Stimulated activated CD8-positive, alpha-beta memory T cell treated with anti-CD3 and anti-CD28 coated beads, Interleukin-2, amount 100 ng/mL, for 48 hours (primary cell): ENCODE measurements at places on chromosomes 12 and 14.

GRCh38 chr12:59040656-59041055, 120.4 kb upstream of the LRIG3 start:
- no peak for DNase-seq

- DNase-seq = no peak
These were observed 430.5 kb upstream of the SOX5 start for GRCh38 chr12:24379861-24380521.

DNA sequence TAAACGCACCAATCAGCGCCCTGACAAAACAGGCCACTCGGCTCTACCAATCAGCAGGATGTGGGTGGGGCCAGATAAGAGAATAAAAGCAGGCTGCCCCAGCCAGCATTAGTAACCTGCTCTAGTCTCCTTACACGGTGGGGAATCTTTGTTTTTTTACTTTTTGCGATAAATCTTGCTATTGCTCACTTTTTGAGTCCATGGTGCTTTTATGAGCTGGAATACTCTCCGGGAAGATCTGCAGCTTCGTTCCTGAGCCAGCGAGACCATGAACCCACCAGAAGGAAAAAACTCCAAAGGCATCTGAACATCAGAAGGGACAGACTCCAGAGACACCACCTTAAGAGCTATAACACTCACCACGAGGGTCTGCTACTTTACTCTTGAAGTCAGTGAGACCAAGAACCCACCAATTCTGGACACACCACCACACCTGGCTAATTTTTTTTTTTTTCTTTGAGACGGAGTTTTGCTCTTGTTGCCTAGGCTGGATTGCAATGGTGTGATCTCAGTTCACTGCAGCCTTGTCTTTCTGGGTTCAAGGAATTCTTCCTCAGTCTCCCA, 6.9 kb upstream of the COPS7A start:
- DNase-seq = no peak

- no peak for DNase-seq
These were observed 19.0 kb downstream of the RIN3 start for GRCh38 chr14:92532490-92533163.

- DNase-seq = no peak
These were observed 421 bp upstream of the KRT76 start for GRCh38 chr12:52777566-52777965.

- peak; percentile 38 for DNase-seq
These were observed 6.6 kb downstream of the BRF1 start for GRCh38 chr14:105294142-105294597.

- no peak for DNase-seq
These were observed 6.0 kb upstream of the PGF start for GRCh38 chr14:74961238-74961911.

DNA sequence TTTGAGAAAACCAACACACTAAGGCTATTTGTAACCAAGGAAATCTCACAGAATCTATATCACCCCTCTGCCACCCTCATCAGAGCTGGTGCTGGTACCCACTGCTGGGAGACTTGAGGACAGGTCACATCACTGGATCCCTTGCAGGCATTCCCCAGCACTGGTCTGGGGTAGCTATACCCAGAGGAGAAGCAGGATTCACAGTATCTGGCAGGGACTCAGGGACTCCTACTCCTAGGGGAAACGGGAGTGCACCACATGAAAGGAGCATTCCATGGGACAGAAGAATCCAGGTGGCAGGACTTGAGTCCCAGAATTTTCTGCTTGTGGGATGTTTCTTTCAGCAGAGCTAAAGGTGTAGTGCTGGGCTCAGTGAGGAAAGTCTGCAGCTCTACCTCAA, 223.2 kb downstream of the ADGRD1 start:
- DNase-seq = no peak

DNA sequence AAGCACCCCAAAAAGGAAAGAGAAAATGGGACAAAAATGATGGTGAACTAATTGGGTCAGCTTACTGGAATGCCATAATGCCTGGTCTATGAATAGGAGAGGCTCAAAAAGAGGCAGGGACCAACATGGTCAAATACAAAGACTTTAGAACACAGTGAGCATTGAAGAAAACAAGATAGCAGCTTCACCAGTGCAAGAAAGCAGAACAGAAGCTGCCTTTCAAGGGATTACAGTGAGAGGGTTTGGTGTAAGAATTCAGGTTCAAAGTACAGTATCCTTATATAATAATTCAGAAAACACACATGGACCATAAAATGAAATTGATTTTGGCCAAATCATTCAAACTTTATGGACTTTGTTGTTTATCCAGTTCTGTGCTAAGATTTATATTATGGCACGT, 162.1 kb downstream of the NAV3 start:
- DNase-seq = no peak

DNA sequence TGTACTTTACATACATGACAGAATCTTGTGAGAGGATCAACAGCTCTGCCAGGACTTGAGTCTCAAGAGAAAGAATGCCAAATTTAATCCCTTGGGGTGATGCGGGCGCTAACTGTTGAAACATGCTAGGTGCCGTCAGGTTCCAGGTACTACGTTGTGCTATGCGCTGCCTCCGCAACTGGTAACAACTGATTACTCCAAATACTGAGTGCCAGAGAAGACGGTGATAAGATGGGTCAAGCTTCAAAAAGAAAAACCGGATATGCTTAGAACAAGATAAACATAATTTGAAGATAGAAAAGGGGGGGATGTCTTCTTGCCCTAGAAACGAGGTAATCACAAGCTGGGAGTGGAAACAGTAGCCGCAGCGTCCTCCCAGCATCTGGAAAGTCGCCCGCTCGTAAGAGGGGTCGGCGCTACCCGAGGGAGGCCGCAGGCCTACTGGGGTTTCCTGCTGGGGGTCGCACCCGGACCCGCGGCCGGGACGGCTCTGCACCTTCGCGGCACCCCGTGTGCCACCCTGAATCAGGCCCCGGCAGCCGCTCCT, 678 bp downstream of the ZBTB25 start:
- DNase-seq = no peak

DNA sequence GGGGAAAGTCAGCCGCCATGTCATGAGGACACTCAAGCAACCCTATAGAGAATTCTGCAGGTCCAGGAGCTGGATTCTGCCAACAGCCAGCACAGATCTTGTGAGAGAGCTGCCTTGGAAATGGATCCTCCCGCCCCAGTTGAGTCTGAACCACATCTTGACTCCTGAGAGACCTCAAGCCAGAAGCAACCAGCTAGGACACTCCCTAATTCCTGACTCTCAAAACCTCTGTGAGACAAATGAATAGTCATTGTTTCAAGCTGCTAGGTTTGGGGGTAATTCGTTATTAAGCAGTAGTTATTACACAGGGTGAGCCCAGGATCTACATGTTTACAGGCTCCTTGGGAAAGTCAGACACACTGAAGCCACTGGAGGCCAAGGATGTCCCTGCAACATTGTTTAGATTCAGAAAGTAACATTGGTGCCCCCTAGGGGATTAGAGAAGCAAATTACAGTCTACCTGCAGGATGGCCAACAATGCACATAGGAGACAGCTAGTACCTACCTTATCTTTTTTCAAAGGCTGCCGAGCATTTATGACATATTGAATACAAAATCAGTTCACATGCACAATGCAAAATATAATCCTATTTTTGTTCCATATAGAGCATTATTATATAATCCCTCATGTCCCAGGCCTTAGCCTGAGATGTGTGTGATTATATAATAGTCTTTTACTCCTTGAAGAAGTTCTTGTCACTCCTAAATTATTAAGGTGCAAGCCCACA, 57.9 kb upstream of the FICD start:
- no peak for DNase-seq

DNA sequence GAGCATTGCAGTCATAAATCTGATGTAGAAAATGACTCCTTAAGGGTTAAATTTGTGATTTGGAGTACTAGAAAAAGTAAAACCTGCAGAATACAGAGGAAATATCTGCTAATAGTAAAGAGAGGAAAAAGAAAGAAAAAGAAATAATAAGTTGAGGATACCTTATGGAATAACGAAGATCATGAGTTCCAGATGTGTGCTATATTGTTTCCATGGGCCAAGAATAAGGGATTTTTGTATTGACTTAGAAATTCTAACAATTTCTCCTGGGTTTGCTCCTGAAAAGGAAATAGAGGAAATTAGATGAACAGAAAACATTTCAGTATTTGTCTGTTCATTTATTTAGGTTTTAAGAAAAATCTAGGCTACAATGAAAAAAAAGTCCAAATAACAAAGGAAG, 115.3 kb downstream of the ALG10B start:
- DNase-seq = no peak

DNA sequence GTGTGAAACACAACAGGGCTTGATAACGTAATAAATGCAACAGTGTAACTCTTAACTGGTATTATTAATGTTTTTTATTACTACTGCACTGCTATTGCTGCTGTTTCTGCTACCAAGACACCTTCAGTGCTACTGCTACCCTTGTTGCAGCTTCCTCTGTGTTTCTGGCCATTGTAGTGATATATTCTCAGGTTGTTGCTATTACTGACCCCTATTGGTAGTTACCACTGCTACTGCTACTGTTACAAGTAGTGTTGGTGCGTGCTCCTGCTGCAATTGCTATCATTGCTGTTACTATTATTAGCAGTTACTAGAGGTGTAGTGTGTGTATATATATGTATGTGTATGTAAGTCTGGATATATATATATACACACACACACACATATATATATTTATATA, 87.2 kb upstream of the PTPRB start:
- DNase-seq = no peak

GRCh38 chr12:92408072-92408900, 262.6 kb upstream of the BTG1 start:
- no peak for DNase-seq

- no peak for DNase-seq
These were observed 69.9 kb downstream of the C12orf56 start for GRCh38 chr12:64320611-64321010.

DNA sequence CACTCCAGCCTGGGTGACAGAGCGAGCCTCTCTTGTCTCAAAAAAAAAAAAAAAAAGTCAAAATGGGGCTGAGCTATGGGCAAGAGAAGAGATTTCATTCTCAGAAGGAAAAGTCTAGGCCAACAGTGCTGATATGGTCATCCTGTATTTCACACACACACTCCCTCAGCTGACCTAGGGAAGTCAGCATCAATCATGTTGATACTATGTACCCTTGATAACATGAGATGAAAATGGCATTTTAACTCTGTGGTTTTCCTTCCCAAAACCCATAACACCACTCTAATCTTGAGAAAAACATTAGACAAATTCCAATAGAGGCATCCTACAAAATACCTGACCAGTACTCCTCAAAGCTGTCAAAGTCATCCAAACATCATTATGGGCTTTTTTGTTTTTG, 2.3 kb upstream of the NEMP1 start:
- DNase-seq = no peak

DNA sequence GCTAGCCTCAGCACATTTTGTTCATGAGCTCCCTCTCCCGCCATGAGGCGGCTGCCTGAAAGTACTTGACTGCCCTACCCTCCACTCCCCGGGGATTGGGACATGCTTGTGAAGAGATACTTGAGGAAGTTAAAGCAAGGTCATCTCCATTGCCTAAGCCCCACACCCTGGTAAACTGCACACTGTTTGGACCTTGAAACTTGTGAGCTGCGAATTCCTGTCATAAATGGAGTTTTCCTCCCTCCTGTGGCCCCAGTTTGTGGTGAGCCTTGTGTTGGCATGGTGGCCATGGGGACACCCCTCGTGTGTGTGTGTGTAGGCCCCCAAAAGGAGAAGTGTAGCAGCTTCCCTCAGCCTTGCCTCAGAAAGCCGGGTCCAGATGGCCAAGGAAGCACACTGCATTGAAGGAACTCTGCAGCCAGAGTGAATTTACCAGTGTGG, 395.5 kb downstream of the ZFP36L1 start:
- DNase-seq = no peak

GRCh38 chr14:99077076-99077843, 194.7 kb downstream of the BCL11B start:
- no peak for DNase-seq

DNA sequence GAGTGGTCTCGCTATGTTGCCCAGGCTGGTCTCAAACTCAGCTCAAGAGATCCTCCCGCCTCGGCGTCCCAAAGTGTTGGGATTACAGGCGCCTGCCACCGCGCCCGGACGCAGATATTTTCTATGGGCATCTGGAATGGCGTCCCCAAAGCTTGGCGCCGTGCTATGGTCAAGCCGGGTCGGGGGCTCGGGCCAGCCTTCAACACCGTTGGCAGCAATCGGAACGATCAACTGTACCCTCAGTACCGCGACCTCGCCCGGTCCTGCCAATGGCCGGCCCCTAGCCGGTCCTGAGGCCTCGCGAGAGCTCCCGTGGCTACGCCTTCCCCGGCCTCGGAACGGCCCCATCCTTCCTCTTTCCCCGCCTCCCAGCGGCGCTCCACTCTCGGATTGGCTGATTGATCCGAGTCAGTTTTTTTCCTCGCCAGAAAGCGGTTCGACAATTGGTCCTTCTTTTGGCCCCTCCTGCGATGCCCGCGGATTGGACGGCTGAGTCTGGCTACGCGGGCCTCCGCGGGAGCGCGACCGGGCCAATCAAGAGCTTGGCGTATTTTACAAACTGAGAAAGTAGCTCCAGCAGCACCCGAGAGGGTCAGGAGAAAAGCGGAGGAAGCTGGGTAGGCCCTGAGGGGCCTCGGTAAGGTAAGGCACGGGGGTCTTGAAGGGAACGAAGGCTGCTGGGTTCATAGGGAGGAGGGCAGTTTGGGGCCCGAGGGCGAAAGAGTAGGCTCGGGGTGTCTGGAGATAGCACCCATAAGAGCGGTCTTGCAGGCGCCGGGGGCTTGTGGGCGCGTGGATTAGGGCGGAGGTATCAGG, at the start of gene TROAP:
Gene TROAP (plus strand): TSS at position 548 of the 816 bp plus-strand sequence. CDS start 354 bp downstream, outside the sequence.
- DNase-seq = peak; percentile 93

- no peak for DNase-seq
These were observed 60.9 kb downstream of the ELK3 start for GRCh38 chr12:96255077-96255476.

DNA sequence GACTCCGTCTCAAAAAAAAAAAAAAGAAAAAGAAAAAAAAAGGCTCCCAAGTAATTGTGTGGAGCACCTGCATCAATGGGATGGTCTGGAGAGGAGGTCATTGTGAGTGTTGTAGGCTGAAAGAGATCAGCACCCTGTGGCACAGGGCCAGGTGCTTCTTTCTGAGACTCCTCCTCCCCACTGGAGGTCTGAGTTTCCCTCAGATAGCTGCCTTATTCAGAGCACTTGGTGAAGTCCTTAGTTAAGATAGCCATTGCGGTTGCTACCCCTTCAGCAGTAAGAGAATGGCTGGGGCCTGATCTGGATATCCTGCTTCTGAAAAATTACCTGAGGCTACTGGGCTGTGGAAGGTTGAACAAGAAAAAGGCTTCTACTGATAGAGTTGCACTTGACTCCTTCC, 69.8 kb downstream of the ANO6 start:
- no peak for DNase-seq
